Activated CD4-positive, alpha-beta memory T cell treated with anti-CD3 and anti-CD28 coated beads for 36 hours (primary cell): ENCODE measurements at places on chromosomes 5 and 9. TPM values are rescaled to one million over a fixed set of nuclear protein-coding genes. Genes with fewer than 3 reads are reported as not detected.

- no peak for DNase-seq
These were observed 66.8 kb upstream of the NEURL1B start for GRCh38 chr5:172573986-172574870.

DNA sequence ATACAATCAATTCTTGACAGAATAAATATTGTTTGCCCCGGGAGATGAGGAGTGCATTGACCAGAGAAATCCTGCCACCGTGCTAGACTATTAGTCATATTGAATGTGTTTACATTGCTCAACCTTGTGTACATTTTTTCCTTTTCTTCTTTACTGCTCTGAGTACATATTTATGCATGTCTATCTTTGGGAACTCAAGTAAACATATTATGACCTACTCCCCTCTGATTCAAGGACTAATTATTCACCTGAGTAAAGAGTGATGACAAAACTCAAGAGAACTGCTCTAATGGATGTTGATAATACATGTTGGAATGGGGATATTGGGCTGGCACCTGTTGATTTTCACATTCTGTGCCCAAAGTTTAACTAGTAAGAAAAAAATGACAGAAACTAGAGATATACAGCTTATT, 3.9 kb upstream of the SPINK1 start:
- no peak for DNase-seq

DNA sequence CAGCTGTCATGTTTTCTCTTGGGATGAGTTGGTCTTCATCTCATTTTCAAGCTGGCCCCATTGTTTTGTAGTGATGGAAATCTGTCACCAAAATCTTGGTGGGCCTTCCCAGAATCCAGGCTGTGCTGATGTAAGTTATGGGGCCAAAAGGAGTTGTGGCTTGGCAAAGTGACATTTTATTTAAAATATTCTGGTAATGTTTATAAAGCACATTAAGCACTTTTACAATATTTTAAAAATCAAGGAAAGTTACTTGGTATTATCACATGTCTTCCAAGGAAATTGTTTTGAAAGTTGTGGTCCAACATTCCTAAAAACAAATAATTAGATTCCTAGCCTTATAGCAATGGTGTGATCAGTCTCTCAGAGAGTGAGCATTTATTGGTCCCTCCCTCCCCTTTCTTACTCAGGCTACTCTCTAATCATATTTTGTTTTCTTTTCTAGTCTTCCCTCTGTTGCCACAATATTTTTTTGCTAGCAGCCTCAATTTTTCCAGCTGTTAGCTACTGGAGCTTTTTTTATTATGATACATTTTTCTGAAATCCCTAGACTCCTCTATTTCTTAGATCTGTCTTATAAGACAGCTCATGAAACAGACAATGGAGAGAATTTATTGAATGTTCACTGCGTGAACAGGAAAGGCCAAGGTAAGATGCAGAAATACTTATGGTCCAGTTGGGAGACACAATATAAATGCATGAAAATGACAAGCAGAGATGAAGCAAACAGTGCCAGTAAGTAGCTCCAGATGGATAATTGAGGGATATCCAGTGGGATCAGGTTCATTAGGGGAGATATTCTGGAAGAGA, 408.1 kb upstream of the ZNF608 start:
- no peak for DNase-seq

- DNase-seq: no peak
These were observed 24.3 kb upstream of the AFF4 start for GRCh38 chr5:132987531-132988408.

CKMT2 gene
- not detected for total RNA-seq

GRM6 gene
- total RNA-seq: not detected

ENHO gene
- 0.26 TPM for total RNA-seq

CCDC112 gene
- 1.7 TPM for total RNA-seq

TSLP gene
- 0.55 TPM for total RNA-seq

SLC6A18 gene
- not detected for total RNA-seq

ANKRD31 gene
- 0.29 TPM for total RNA-seq
